Mesendoderm (in vitro differentiated cells): ENCODE measurements at places on chromosomes 11 and 22.

- DNase-seq = no peak
These were observed at the start of gene APOL4 for GRCh38 chr22:36201630-36202319. APOL4 (minus strand) TSS chr22:36201809; CDS start chr22:36201734, 75 bp downstream.

DNA sequence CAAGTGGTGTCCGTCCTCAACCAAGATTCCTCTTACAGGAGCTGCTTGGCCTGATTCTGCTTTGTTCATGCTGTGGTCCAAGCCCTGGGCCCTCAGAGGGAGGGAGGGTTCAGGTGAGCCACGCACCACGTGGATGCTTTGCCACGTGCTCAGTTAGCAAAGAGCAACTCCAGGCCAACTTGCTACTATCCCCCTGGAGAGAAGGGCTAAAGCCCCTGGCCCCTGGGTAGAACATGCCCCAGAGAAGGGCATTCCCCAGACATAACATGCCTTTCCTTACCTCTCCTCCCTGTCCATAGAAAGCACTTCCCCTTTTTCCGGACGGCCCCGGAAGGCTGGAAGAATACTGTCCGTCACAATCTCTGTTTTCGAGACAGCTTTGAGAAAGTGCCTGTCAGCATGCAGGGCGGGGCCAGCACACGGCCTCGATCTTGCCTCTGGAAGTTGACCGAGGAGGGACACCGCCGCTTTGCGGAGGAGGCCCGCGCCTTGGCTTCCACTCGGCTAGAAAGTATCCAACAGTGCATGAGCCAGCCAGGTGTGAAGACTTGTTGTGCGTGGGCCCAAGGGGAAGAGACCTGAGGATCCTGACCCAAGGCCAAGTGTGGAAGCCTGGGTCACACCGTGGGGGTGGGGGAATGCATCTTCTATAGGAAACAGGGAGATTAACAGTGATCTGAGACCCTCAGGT, 8.8 kb downstream of the FOXR1 start:
- peak; percentile 64 for DNase-seq

GRCh38 chr11:8063324-8063723, 17.7 kb upstream of the TUB start:
- no peak for DNase-seq

GRCh38 chr11:69035946-69036340, 12.8 kb upstream of the TPCN2 start:
- DNase-seq = no peak

- DNase-seq = no peak
These were observed 68.6 kb upstream of the SORL1-AS1 start for GRCh38 chr11:121521145-121522042.

GRCh38 chr11:111975076-111975806, 38.1 kb downstream of the DIXDC1 start:
- no peak for DNase-seq

DNA sequence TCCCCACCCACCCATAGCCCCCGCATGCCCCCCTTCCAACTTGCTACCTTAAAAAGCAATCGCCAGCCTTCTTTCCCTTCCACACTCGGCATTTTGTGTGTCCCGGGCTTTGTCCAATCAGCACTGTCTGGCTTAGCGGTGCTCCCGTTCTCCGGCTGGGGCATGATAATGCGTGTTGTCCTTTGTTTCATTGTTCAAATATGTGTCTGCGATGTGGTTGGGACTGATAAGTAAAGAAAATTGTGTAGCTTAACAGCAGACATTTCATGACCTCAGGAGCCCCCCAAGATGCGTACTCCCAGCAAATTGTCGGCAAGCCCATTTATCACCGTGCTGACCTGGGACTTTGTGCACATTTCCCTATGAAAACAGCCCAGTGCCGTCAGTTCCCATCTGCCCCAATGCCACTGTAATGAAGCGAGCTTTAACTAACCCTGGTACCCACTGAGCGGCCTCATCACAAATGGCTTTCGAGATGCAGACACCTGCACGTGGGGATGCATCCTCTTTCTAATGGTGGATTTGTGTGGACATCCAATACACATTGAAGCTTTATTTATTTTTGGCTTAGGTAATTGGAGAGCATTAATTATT, 167.0 kb upstream of the E2F8 start:
- no peak for DNase-seq

DNA sequence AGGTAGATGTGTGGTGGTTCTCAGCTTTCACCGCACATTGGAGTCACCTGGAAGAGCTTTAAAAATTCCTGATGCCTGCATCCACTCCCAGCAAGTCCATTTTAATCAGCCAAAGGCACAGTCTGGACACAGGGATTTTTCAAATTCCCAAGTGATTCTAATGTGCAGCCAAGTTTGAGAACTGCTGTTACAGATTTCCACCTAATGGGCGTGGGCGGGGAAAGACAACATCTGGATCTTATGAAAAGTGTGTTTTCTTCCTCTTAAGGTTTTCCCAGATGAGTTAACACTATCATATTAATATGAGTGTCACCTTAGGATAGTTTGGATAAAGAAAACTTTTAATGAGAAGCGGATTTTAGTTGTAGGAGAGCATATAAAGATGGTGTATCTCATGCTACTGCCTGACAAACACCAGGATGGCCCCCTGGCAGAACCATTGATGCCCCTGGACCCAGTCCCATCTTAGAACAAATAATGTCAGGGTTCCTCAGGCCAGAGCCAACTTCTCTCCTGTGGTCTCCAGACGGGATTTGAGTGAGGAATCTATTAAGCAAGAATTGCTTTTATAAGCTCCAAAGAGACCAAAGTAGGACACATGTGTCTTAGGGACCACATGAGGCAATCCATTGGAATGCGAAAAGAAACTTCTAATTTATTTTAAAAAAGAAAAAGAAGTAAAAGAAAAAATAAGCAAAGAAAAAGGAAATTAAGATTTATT, 31.9 kb downstream of the POU2AF1 start:
- no peak for DNase-seq

DNA sequence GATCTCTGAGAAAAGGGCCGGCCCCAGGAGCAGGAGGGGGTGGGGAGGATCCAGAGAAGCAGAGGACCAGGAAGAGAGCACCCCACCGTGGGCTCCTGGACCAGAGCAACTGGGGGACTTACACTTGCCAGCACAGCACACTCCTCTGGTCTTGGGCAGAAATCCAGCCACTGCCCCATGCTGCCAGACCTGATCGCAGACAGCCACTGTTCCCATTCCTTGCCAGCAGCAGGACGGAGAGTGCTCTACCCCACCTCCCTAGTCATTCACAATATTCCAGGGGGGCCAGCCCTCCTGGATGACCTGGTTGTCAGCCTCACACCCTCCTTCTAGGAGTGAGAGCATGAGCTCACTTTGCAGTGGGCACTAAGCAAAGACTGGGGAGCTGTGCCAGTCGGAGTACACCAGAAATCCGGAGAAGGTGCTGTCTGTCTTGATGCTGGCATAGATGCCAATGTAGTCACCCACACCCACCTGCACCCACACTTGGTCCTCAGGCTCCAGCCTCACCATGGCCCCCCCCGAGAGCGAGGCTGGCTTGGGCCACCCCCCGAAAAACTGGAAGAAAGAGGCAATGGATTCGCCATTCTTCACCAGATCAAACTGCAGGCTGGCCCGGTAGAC, 1.6 kb downstream of the C1QTNF5 start:
- DNase-seq = no peak

DNA sequence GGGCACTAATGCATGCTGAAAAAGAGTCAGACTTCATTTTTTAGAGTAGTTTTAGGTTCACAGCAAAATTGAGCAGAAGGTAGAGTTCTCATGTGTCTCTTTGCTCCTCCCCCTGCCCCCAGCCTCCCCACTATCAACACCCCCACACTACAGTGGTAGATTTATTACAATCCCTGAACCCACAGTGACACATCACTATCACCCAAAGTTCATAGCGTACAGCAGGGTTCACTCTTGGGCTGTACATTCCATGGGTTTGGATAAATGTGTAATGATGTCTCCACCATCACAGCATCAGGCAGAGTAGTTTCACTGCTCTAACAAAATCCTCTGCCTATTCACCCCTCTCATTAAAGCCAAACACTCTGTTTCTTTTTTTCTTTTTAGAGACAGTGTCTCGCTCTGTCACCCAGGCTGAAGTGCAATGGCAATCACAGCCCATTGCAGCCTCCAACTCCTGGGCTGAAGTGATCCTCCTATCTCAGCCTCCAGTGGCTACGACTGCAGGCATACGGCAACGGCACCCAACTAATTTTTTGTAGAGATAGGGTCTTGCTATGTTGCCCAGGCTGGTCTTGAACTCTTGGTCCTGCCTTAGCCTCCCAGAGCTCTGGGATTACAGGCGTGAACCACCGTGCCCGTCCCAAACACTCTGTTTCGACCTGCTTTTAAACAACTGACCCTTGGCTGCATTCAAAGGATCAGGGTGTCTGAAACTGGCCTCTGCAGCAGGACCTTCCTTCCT, 4.1 kb downstream of the BEST1 start:
- DNase-seq = no peak

- no peak for DNase-seq
These were observed 5.6 kb downstream of the SYTL2 start for GRCh38 chr11:85805387-85805786.

GRCh38 chr11:117970400-117971024, 15.7 kb upstream of the IL10RA start:
- DNase-seq = no peak

GRCh38 chr11:69515271-69516245, 34.1 kb downstream of the LINC01488 start:
- DNase-seq = no peak

GRCh38 chr22:32650553-32651345, 150.8 kb upstream of the TIMP3 start:
- DNase-seq = no peak

DNA sequence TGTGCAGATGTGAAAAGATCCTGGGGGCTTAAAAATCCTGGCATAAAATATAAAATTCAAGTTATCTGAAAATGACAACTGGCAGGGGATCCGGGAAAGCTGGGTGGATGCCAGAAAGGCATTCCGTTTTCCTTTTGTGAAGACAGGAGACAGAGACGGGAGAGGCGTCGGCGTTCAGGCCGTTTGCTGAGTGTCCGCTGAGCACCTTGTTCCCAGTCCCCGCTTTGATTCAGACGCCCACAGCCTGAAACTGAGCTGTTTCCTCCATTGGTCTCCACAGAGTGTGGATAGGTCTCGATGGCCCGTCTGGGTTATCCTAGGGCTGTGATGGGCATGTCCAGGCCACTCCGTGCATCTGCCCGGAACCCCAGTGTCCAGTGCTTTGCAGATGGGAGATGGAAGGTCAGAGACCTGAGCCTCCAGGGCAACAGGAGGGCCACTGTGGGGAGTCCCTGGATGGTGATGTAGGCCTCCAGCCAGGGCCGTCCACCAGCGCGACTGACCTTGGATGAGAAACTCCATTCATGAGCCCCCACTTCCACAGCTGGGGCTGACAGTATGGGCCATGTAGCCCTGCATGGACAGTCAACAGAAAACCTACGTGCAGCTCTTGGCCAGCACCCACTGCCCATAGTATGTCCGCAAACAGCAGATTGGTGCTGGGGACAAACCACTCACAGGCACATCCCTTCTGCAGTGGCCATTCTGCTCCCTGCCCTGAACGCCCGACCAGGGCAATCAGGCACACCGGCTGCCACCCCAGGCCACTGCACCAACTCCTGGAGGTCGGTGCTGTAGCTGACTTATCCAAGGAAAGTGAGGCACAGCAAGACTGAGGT, 11.6 kb downstream of the MRGPRF start:
- no peak for DNase-seq

GRCh38 chr11:96280444-96280843, 62.6 kb downstream of the MAML2 start:
- no peak for DNase-seq

DNA sequence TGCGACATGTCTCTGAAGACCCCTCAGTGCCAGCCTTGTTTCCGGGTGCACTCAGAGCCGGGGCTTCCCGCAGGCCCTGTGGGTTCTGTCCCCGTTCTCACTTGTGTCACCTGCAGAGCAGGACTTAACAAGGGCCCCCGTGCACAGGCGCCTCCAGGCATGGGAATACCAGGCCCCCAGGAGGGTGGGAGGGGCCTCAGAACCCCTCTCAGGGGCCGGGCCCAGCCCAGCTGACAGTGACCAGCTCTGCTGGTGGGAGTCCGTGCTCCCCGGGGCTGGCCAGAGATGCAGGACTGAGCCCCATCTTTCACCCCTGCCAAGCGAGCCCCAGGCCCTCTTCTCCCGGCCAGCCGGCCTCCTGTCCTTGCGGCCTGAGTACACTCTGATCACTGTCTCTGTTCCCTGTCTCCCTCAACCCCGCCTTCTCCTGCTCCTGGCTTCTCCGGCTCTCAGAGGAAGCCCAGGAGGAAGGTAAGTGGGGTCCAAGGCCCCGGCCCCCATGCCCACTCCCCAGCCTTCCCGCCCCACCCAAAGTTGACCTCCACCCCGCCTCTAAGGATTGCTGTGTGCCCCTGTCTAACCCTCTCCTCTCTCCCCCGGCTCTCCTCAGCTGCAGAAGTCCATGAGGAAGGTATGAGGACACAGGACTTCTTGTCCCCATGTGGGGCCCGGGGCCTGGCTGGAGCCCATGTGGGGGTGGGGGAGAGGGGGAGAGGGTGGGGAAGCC, 5.3 kb downstream of the TNNT3 start:
- DNase-seq = no peak

DNA sequence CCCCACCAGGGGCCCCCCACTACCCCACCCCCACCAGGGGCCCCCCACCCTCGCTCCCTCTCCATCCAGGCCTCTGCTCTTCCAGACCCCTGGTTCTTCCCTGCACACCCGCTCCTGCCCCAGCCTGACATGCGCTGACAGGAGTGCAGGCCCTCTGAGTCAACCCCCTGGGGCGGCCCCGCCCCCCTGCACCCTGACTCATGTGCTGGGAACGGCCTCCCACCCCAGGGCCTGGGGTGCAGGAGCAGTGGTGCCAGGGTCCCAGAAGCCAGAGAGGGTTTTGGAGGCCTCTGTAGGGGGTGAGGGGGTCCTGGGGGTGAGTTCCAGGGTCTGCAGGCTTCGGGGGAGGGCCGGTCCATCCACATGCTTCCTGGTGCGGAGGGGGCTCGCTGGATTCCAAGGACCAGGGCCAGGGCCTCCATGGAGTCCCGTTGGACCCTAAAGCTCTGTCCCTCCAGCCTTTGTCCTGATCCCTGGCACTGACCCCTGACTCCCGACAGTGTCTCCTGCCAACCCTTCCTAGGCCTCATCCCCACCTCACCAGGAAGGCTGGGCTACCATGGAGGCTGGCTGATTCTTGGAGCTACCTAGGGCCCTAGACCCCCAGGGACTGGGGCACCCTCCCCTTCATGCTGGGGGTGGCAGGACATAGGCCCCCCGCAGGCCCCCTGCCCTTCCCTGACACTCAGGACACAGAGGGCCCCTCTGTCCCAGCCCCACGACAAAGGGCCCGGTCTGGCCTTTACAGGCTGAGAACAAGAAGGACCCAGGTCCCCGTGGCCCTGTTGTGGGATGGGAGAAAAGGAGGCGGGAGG, 583 bp upstream of the PKP3 start:
- DNase-seq = no peak

DNA sequence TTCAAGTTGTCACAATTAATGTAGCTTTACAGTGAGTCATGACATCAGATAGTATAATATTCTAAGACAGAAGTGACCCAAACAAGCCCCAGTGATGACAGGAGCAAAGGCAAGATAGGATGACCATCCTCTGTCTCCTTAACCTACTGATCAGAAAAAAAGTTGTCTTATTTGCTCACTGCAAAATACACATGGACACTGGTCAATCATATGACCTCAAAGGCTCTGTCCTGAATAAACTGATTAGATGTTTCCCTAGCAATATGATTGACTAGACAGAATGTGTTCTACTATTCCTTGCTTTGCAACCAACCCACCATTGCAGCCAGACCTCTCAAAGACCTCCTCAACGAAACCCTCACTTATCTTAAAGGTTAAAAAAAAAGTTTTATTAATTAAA, 117.4 kb downstream of the SYN3 start:
- no peak for DNase-seq
